DMS79 (cell line): ENCODE measurements at places on chromosomes 11 and 22.

DNA sequence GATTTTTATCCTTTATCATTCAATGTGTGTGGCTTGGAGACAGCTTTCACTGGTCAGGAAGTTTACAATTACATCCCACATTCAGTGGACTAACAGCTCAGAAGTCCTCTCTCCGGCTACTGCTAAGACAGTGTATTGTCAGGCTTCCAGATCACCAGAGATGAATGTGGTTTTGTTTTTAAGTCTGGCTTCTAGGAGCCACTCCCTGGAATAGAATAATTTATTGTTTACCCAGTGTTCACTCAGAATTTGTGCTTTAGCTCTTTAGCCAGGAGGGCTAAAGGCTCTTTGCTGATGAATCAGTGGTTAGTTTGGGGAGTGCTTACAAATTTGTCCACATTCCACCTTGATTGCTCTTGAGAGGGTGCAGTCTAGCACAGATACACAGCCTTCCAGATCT, 26.5 kb downstream of the TRIM77 start:
- no peak for DNase-seq

DNA sequence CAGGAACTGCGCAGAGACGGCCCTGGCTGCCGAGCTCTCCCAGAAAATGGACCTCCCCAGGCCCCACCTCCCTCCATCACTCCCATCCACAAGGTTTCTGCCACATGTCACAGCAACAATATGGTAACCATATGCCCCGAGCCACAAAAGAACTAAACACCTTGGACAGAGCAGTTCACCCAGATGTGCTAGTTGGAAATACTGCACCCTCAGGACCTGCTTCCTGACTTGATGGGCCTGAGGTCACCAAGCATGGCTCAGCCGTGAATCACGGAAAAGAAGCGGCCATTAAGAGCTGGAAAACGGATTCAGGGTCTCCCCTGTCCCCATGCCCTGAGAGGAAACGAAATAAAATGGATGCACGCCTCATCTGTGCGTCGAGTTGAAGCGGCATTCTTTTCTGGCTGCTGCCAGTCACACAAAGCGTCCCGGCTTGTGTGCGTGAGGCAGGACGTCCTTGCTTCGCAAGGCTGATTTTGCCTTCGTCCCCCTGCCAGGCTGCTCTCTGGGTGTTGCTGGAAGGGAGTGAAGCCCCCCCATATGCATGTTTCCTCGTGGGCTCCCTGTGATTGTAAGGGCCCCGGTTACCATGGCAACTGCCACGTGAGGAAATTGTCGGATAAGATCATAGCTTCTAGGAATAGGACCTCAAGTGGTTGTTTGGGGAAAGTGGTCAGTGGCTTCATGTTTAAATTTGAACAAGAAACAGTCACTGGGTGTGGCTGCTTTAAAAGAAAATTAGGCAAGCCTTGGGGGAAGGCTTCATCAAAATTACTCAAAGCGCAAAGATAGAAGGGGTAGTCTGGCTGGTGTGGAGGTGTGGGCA, 51.7 kb downstream of the FLI1 start:
- DNase-seq, result no peak

GRCh38 chr11:132876705-132877104, 655.6 kb downstream of the OPCML start:
- no peak for DNase-seq

GRCh38 chr11:134908583-134908982, 496.5 kb upstream of the B3GAT1 start:
- no peak for DNase-seq

DNA sequence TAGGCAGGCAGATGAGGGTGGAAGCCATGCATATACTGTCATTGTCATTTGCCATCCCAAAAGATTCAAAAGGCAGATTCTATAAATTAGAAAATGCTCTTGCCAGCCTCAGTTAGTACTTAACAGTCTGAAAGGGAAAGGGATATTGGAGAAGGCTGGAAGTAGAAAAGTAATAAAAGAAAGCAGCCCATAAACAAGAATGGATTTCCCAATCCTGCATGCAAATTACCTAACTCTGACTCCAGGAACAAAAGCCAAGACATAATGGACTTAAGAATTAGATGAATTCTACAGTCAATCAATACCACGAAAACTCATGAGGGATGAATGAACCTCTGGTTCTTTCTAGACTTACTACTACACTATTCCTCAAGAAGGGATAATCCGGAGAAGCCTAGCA, 5.9 kb downstream of the PAK1 start:
- DNase-seq, result no peak

DNA sequence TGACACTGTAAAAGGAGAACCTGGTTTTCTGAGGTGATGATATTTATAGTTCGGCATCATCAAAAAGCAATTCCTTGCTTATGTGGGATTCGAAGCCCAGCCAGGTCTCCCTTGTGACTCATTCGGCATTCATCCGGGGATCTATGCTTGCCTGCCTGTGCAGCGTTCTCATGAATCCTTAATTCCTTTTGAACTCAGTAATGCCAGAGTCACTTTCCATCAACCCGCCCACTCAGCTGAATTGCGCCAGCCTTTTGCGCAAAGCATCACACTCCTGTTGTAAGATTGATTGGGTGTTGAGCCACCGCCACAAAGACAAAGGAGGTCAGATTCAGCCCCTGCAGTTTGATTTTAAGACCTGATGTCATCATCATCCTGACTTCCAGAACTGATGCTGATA, 128.6 kb downstream of the SLC17A6 start:
- no peak for DNase-seq

GRCh38 chr11:9143721-9144120, 52.3 kb upstream of the SCUBE2 start:
- DNase-seq, result no peak

GRCh38 chr11:70414341-70415100, 16.2 kb downstream of the CTTN start:
- no peak for DNase-seq

GRCh38 chr11:99368583-99368982, 347.8 kb downstream of the CNTN5 start:
- no peak for DNase-seq

DNA sequence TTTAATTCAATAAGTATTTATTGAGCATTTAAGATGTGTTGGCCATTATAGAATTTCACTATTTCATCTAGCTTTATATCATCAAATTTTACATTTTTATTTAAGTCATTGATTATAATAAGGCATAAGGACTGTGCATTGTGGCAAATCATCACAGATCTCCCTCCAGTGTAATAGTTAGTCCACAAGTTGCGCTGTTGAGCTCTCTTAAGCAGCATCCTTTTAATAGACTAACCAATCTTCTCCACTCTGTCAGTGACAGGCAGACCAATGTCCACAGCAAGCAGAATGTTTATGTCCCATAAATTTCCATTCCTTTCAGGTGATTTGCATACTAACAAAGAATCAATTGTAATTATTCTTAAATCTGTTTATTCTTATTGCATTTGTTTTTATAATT, 595.3 kb upstream of the CCDC90B start:
- DNase-seq, result no peak

GRCh38 chr22:40000171-40000570, 5.4 kb downstream of the FAM83F start:
- no peak for DNase-seq

GRCh38 chr11:129346916-129347315, 28.7 kb upstream of the BARX2 start:
- DNase-seq, result no peak

DNA sequence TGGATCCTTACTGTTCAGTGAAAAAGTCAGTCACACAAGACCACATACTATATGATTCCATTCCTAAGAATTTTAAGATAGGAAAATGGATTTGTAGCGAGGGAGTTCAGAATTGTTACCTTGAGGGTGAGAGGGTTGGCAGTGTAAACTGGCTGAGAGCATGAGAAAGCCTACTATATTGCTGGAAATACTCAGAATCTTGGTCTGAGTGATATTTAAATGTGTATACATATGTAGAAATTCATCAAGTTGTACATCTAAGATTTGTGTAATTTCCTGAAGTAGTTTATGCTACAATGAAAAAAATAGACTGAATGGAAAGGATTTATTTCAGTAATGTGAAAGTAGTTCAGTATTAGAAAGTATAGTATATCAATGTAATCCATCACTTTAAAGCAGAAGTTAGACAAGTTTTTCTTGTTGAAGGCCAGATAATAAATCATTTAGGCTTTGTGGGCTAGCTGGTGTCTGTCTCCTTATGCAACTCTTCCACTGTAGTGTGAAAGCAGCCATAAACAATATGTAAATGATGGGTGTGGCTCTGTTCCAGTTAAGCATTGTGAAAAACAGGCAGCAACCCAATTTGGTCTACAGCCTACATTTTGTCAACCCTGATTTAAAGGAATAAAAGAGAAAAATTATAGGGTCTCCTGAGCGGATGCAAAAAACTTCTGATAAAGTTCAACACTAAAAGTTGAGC, 127.2 kb upstream of the THY1 start:
- no peak for DNase-seq

DNA sequence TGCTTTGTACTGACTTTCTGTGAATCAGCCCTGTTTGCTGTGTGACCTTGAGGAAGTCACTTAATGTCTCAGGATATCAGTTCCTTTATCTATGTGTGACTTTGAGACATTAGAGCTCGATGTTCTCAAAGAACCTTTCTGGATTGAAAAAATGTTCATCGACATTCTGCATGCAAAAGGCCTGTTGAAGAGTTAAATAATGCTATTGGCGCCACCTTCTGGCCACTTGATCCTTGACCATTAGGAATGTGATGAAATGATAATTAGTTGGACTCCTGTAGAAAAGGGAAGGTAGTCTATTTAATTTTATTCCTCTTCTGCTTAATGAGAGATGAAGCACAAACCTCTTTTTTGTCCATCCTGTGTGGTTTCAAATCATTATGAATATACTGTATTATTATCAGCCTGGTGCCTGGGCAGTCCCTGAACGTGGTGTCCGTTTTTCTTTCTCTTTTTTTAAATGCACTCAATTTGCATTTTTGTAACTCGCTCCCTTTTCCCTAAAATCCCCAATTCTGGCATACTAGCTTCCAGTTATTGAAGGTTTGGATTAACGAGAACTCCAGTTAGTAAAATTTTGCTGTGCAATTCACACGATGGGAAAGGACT, 20.7 kb downstream of the ELF5 start:
- peak; percentile 22 for DNase-seq

DNA sequence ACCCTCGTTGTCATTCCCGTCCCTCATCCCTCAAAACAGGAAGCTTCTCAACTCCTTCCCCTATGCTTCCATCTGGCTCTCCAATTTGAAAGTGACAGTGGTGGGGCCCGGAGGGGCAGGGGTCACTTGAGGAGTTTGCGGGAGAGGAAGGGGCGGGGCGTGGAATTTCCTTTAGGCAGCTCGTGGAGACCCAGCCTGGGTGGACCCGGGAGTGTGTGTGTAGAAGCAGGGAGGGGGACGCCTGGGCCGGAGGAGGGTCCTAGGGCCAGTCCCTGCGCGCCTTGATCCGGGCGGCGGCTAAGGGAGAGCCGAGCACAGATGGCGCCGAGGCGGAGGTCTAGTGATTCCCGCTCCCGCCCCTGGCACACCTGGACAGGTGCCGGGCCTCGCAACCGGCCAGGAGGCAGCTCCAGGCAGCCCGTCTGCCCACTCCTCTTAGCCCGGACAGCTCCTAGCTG, 7.8 kb upstream of the PAX6 start:
- no peak for DNase-seq

- DNase-seq, result no peak
Observed at GRCh38 chr11:45772986-45773785, 31.8 kb upstream of the SLC35C1 start.

- no peak for DNase-seq
Observed at GRCh38 chr11:77211594-77212251, 83.7 kb downstream of the MYO7A start.

GRCh38 chr11:111886844-111887243, 7.5 kb downstream of the CFAP68 start:
- DNase-seq, result no peak

GRCh38 chr11:10051868-10052586, 242.0 kb downstream of the SBF2 start:
- no peak for DNase-seq

DNA sequence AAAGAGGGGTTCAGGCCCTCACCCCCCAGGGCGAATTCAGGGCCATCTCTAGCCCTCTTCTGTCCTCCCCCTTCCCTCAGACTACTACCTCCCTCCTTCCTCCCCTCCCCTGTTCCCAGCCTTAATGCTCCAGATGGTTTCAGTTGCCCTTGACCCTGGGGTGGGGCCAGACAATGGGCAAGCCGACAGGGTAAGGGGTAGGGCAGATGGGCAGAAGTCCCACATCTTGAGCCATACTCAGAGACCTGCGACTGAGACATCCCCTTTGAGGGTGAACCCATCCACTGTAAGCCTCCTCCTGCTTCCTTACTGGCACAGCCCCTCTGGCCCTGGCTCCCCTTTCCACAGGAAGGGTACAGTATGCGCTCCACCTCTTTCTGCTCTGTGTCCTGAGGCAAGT, 1.9 kb downstream of the RHBDD3 start:
- no peak for DNase-seq

- DNase-seq, result no peak
Observed at GRCh38 chr11:68916439-68916838, 12.7 kb downstream of the IGHMBP2 start.

GRCh38 chr22:17884893-17885292, 110.6 kb upstream of the BID start:
- no peak for DNase-seq

DNA sequence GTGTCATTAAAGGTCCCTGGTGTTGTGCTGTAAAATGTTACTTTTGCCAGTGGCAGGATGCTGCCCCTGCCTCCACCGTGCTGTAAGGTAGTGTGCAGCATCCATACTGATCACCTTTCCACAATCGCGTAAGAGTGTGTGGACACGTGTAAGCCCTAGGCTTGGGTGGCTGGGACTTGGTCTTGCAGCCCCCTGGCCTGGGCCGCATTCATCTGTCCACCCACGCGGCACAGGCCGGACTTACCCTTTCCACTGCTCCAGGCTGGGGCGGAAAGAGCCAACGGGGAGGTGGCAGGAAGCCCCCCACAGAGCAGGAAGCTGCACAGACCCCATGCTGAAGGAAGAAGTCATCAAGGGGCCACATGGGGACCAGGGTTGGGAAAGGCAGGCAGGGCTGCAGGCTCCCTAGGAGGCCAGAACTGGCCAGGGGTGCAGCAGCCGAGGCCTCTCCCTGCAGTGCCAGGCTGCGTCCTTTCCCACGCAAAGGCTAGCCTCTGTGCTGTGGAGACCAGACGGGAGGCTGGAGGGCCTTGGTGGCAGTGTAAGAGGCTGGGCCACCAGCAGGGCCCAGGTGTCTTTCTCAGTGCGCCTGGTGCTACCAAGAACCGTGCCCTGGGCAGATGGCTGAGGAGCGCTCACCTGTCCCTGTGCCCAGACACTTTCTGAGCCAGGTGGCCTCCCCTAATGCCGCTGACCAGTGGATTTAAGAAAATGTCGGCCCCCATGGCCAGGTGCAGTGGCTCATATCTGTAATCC, 11.7 kb upstream of the TMEM191C start:
- DNase-seq, result no peak
